ENCODE measurements at places on chromosomes 3 and 15.

GRCh38 chr15:25810631-25811091 is 52.5 kb downstream of the ATP10A start:
- H3K27me3 ChIP-seq: no peaks in the 10 kb centered on the region
- H3K4me3 ChIP-seq: no peak overlapping the region
- no peaks in the 10 kb centered on the region for H3K36me3 ChIP-seq
- no peak overlapping the region for H3K27ac ChIP-seq
- H3K4me1 ChIP-seq: peaks cover 44% of the 10 kb centered on the region

GRCh38 chr15:73051807-73052652 is at the start of gene NEO1:
Gene NEO1 (plus strand): TSS chr15:73052463. CDS start chr15:73052676, 213 bp downstream.
- peak; percentile 85 for DNase-seq
- H3K27me3 ChIP-seq: peaks cover 15% of the 10 kb centered on the region
- H3K4me3 ChIP-seq: peak within 1 kb of the TSS; percentile 87

DNA sequence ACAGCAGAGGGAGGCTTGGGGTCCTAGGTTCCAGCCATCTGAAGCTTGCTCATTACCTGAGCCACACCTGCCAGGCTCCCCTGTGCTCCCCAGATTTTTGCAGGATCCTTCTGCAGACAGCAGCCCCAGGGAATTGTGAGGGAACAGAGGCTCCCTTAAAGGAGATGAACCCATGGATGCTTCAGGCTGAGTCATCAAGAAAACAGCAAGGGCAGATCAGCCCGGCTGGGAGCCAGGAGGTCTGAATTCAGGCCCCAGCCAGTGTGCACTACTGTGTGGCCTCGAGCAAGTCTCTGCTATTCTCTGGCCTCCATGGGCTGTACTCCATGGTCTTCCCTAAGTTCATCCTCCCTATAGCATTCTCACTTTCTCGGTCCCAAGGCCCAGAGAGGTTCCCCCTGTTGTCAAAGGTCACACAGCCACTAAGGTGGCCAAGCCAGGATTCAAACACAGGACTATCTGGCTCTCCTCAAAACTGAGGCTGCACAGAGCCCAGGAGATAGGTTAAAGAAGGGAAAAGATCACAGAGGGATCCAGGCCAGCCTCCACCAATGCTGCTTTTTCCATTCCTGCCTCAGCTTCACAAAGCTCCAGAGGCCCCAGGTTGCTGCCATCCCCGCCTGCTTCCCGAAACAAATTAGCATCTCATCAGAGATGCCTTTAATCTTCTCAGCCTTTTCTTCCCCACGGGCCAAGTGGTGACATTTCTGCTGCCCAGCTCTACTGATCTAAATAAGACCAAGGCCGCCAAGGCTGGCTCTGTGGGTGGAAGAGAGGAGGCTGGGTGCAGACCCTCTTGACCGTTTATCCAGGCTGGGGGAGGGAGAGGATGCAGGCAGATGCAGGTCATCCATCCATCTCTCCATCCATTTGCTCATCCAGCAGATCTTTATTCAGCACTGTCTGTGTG is 21.2 kb upstream of the GRIP2 start:
- no peak overlapping the region for H3K4me3 ChIP-seq
- no peaks in the 10 kb centered on the region for H3K4me1 ChIP-seq
- H3K27ac ChIP-seq: no peak overlapping the region
- H3K27me3 ChIP-seq: no peaks in the 10 kb centered on the region
- no peaks in the 10 kb centered on the region for H3K36me3 ChIP-seq

DNA sequence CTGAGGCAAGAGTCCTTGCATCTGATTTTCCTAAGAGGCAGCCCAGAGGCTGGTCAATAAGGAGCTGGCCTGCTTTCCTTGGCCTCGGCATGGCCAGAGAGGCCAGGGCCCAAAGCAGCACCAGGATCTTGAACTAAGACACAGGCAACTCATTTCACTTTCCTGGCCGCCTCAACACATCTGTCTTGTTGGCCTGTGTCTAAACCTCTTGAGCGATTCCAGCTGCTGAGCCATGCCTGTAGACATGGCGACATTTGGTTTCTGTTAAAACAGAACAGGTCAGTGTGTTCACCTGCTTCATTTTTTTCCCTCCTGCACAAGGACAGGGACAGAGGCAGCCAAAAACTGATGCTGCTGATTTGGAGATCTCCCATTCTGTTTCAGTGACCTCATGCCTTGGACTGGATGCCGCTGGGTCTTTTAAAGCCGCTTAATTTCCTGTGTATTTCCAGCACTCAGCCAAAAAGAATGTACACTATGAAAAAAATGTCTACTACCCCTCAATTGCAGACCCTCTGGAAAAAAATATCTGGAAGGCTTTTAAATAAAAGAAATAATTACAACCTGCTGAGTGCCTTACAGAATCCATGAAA is 266.6 kb upstream of the ICE2 start:
- DNase-seq: no peak
- H3K36me3 ChIP-seq: no peaks in the 10 kb centered on the region
- H3K27me3 ChIP-seq: no peaks in the 10 kb centered on the region

- no peaks in the 10 kb centered on the region for H3K27me3 ChIP-seq
- no peak overlapping the region for H3K27ac ChIP-seq
- DNase-seq: no peak
- no peak overlapping the region for H3K4me3 ChIP-seq
- no peaks in the 10 kb centered on the region for H3K4me1 ChIP-seq
Measured at GRCh38 chr3:12908859-12909258, 67.5 kb upstream of the RPL32 start.

DNA sequence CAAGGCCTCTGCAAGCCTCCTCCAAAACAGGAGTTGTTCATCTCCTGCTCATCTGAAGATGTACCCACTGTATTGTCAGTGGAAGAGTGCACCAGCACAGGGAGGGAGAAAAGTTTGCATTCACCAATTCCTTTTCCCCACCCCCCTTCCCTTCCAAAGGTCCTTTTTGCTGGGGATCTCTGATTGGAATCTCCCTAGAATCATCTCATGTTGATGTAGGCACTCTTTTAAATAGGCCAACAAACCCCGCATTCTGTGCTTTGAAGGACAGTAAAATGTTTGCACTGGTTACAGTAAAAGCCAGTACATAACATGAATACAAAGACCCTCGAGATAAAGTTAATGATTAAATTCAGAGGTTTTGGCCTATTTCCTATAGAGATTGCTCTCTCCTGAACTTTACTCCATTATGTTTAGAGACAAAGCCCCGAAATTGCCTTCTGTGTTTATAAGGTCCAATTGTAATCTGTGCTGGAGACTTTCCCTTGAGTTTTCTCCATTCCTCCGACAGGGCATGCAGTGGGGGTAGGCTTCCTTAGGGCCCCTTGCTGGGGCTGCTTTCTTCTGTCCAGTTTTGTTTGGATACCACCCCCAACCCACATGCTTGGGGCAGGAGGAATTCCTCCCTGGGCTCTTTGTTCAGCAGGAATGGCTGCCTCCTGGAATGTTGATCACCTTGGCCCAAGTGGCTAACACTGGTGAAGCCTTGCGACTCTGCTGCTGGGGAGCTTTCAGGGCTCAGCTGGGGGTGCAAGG is 22.5 kb downstream of the TRIM71 start:
- H3K27ac ChIP-seq: no peak overlapping the region
- no peak for DNase-seq
- no peaks in the 10 kb centered on the region for H3K4me1 ChIP-seq
- H3K27me3 ChIP-seq: peaks cover 7% of the 10 kb centered on the region

Measured in T-cell (primary cell).